ENCODE measurements at places on chromosomes 3 and 15.

- DNase-seq: no peak
Observed at GRCh38 chr3:195873281-195873887, 35.0 kb downstream of the TNK2 start.

DNA sequence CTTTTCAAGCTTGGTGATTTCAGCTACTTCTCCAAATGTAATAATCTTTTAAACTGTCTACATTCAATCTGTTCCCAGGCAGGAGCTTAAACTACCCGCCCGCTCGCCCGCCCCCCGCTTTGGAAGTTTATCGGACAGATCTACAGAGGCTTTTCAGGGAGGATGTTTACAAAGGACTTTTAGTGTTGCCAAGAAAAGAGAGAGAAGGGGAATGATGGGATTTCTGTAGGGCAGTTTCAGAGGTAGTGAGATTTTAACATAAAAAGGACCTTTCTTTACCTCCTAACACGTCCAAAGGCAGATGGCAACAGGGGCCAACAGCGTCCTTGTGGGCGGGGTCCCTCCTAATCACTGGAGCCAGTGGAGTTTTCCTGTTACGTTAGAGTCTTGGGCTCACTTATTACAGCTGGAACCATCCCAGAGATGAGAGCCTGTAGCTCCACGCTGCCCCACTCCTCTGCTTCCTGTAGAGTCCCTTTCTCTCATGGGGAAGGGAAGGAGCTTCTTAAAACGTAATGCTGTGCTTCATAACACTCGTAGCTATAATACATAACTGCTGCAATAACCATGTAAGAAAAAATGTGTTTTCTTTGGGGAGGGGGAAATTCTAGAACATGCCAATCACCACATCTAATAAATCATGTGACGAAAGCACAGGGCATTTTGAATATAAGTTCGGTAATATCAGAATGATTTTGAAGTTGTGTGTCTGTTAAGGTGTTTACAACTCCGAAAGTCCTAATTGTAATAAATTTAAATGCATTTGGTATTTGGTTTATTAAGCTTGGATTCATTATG lies 30.9 kb downstream of the HES1 start:
- DNase-seq: no peak

DNA sequence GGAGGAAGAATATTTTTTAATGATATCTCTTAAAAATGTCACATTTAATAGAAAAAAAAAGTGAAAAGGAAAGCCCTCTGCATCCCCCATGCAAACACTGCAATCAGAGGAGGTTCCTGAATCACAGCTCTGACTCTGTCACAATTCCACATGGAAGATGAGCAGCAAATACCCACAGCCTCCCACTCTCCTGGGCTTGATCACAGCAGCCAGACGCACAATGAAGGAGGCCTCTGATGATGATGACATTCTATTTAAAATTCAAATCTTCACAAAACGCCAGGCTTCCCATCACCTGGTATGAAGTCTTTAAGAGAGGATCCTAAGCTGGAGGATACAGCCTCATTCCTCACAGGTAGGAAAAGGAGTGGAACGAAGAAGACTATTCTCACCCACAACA lies 9.1 kb upstream of the DIS3L start:
- no peak for DNase-seq

DNA sequence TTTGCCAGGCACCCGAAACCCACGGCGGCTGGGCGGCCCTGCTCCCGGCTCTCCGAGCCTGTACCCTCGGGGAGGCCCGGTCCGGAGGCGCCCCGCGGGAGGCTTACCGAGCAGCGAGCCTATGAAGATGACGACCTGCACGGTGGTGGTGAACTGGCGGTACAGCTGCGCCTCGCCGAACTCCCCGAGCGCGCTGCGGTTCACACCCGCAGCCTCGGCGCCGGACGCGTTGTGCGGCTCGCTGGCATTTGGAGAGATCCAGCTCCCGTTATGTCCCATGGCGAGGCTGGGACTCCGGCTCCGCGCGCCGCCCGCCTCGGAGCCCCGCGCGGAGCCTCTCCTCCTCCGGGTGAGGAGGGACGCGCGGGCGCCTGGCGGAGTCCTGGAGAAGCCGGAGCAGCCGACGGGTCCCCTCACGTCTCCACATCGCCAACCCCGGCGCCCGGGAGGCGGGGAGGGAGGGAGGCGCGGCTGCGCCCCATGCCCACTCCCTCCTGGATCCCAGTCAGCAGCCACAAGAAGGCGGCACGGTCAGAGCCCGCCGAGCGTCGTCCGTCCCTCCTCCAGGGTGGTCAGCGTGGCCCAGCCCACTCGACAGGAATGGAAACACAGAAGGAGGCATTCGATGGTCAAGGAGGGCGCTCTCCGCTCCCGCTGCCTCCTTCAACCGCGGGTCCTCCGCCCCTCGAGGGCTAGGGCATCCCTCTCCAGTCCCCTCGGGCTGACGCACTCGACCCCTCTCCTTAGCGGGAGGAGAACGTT lies at the start of gene GPR176:
TSS of gene GPR176 (minus strand) at position 519 of the 762 bp plus-strand sequence. CDS start at position 279, 240 bp downstream.
- DNase-seq: no peak

DNA sequence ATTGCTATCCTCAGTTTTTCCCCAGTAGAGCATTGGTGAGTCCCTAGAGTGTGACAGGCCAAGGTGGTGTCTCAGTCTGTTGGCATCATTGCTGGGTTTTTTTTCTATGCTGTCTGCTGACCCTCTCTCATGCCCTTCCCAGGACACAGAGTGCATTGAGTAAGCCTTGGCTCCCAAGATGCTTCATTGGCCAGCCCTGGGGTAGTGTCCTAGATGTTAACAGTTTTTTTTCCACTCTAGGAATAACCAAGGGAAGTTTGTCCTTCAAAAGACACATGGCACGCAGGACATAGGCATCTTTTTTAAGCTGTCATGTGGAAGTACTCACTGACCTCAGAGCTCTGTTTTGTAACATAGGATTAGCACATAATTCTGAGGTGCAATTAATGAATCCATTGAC lies 19.5 kb downstream of the ADAMTSL3 start:
- no peak for DNase-seq

DNA sequence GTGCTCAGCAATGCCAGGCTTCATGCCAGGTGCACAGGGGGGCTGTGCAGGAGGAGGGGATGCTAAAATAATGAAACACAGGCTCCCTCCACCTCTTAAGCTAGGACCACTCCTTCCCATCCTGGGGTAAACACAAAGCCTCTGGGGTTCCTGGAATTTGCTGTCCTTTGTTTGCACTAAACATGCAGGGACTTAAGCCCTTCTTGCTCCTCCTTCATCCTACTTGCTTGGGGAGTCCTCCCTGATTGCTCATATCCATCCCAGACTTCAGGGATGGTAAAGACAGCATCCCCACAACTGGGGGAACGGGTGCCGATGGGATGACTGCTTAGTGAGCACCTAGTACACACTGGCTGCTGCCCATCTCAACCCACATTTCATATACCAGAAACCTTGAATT lies 5.1 kb downstream of the LINGO1 start:
- DNase-seq: no peak

- no peak for DNase-seq
Observed at GRCh38 chr15:83352119-83352518, 67.7 kb upstream of the BNC1 start.

DNA sequence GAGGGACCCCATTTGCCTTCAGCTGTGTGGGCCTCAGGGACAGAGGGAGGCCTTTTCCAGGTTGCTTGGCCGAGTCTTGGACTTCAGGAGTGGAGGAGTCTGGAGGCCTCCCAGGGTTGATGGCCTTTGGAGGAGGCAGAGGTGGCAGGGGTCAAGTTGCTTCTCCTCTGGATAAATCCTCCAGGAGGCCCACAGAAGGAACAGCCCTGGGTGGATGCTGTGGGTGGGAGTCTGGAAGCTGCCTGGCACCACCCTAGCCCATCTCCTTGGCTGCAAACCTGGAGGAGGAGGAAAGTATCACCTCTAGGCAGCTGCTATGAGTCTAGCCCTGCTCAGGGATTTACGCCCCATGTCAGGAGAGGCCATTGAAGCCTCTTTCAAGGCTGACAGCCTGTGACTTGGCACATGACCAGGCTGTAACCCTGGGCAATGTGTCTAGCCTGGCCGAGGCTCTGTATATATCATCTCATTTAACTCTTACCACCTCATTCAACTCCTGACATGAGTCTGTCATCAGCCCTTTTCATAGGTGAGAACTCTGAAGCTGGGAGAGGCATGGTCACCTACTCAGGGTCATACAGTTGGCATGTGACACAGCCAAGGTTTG lies 2.9 kb upstream of the PRKCD start:
- no peak for DNase-seq

DNA sequence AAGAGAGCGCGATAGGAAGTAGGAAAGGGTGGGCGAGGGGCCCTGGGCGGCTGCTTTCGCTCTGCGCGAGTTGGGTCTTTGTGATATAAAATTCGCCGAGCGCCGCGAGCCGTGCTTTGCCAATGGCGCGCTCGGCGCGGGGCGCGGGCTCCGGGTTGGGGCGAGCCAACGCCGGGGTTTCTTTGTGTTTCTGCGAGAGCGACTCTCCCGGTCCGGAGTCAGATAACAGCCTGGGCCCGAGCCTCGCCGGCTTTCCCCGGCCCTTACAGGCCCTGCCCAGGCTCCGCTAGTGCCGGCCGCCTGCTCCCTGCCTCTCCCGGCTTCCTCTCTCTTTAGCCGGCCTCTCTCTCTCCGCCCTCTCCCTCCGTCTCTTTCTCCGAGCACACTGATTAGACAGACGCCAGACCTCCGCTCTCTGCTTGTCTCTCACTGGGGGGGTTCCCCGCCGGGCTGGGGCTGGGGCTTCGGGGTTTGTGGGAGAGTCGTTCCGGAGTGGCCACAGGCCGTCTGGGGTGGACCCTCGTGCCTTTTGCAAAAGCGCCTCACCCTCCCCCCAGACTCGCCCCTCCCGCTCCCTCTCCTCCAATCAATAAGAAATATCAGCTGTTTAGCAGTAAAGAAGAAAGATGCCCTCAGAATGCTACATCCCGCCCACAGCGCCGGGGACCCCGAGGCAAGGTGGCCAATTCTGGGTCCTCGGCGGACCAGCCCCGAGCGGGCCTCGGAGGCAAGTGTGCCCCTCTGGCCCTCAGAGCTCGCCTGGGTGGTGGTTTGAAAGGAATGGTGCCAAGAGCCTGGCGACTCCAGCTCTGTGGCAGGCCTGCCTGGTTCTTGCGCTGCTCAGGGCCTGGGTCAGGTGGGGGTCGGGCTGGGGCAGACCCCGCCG lies 2.9 kb downstream of the NR2F2 start:
- no peak for DNase-seq

DNA sequence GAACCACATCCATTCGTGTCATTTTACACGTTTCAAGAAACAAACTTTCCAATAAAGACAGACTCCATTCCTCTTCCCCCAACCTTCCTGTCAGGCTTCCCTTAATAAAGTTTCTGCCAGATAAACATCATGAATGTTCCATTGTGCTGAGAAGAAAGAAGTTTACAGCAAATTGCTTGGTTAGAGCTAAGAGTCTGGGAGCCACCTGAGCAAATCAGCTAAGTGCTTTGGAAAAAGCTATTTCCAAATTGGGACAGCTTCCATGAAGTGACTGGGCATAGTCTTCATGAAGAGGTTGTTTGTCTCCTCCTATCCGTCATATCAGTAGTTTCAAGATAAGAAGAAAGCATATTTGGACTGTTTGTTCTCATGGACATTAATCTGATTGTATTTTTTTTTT lies 77.0 kb downstream of the MAGI1 start:
- DNase-seq: no peak

DNA sequence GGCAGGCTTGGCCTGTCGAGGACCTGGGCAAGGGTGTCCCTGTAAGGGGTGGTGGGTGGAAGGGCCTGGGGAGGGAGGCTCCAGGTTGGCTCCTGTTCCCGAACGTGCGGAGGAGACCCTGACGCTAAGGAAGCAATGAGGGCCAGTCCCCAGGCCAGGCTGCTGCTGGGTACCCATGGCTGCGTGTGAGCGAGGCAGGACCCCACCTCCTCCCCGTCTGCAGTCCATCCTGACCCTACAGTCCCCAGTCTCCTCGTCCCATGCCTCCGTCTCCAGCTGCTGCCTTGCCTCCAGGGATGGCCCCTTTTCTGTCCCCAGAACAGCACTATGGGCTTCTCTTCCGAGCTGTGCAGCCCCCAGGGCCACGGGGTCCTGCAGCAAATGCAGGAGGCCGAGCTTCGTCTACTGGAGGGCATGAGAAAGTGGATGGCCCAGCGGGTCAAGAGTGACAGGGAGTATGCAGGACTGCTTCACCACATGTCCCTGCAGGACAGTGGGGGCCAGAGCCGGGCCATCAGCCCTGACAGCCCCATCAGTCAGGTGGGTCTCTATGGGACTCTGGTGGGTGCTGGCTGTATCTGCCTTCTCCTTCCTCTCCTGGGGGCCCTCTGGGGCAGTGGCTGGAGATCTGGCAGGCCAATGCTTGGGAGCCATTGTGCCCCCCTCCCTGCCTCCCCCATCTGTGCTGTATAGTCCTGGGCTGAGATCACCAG lies 571 bp downstream of the FES start:
- no peak for DNase-seq

GRCh38 chr3:85877631-85878030 lies 918.8 kb downstream of the CADM2 start:
- DNase-seq: no peak

GRCh38 chr3:76679541-76679940 lies 360.4 kb upstream of the ROBO2 start:
- DNase-seq: no peak

DNA sequence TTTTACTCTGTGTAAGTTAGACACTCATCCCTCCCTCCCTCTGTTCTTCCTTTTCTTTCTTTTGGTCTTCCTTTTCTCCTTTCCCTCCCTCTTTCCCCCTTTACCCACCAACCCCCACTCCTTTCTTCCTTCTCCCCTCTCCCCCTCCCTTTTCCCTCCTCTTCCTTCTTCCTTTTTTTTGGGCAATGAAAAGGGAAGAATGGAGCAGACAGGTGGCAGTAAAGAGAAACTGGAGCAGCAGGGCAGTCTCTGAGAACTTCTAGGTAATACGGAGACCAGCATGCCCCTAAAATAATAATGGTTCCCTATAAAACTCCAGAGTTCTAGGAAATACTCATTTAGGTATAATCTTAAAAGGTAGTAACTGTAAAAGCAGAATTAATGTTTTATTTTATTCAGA lies 11.4 kb upstream of the GPR171 start:
- DNase-seq: no peak

GRCh38 chr3:10997196-10997595 lies 4.6 kb downstream of the SLC6A1 start:
- DNase-seq: no peak

GRCh38 chr3:99500485-99500884 lies 137.9 kb upstream of the COL8A1 start:
- DNase-seq: no peak

DNA sequence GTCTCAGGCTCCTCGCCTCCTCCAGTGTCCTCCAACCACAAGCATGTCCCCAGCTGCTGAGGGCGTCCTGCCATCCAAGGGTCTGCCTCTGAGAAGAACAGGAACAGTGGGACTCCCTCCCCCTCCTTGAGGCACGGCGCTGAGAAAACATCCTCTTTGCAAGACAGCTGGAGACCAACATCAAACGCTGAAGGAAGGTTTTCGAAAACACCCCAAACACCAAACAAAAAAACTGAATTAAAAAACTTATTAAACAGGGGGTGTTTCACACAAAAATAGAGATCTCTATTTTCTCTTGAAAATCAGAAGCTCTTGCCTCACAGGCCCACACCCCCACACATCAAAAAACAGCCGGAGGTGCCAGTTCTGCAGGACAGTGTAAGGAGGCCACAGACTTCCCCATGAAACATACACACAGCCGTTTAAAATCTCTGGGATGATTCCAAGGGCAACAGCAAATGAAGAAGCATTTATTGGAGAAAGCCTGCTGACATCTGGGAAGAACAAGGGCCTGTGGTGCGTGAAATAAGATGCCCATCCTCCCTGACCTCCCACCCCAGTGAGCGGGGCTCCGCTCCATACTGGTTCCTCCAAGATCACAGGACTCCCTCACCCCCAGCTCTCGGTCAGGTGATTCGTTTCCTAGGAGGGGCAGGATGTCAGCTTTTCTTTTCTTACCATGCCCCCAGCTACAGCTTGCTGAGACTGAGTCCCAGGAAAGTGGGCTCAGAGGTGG lies 71.3 kb downstream of the NUP210 start:
- DNase-seq: no peak

Data from HS-5 (cell line).